Right ventricle myocardium superior (tissue), 1 donor: ENCODE measurements at places on chromosomes 7 and 10. TPM values are rescaled to one million over a fixed set of nuclear protein-coding genes. Genes with fewer than 3 reads are reported as not detected.

Gene LEP
- 0.86 TPM for total RNA-seq

Gene PFKFB3
- total RNA-seq = 24.7 TPM

Gene ZC3HAV1
- total RNA-seq = 6.5 TPM

Gene SPDYE11
- not detected for total RNA-seq
